Activated T-helper 2 cell treated with anti-CD3 and anti-CD28 coated beads, Interferon-gamma antibody, Interleukin-2, Interleukin-4, amounts not matched to agents 10 μg/mL and 5 μg/mL and 100 μg/mL, durations not matched to agents 14 hours and 24 hours and 36 hours (primary cell): ENCODE measurements at places on chromosomes 6 and 20.

GRCh38 chr6:43699564-43700186 is 12.1 kb upstream of the MRPS18A start:
- peaks cover 18% of the 10 kb centered on the region for H3K27me3 ChIP-seq
- H3K4me1 ChIP-seq = peaks cover 1% of the 10 kb centered on the region
- DNase-seq = no peak
- H3K27ac ChIP-seq = no peak overlapping the region
- no peaks in the 10 kb centered on the region for H3K36me3 ChIP-seq

GRCh38 chr20:63518946-63519667 is 1.5 kb upstream of the PPDPF start:
- H3K4me1 ChIP-seq = peaks cover 6% of the 10 kb centered on the region
- no peak for DNase-seq
- peaks cover 13% of the 10 kb centered on the region for H3K27me3 ChIP-seq
- H3K27ac ChIP-seq = peak overlapping the region; percentile 63

- no peak overlapping the region for H3K27ac ChIP-seq
- no peak overlapping the region for H3K4me3 ChIP-seq
- H3K36me3 ChIP-seq = no peaks in the 10 kb centered on the region
- no peak for DNase-seq
These were observed 157.7 kb downstream of the GJA1 start for GRCh38 chr6:121593011-121593641.

DNA sequence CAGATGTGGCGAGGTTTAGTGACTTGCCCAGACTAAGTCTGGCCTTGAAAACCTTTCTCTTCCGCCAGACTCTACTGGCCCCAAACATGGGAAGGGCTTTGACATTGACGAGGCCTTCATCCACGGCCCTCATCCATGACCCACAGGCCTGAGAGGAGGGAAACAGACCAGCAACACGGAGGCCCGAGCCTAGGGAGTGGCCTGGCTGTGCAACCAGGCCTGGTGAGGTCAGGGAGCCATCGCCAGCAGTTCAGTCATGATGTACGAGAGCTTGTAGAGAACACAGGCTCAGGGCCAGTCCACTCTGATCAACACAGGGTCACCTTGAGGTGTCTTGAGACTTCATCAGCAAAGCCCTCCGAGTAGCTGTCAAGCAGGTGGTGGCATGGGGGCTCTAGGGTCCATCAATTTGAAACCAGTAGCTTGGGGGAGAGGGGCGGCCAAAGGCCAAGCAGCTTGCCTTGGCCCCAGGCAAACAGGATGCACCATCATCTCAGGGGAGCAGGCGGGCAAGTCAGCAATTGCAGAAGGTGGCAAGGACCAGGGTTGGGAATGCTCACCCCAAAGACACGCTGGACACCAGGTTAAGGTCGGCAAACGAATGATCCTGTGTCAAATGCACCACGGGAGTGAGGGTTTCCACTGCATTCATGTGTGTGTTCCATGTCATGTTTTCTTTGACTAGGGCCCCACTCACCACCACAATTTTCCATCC is 36.1 kb downstream of the GFOD1 start:
- H3K4me3 ChIP-seq = no peak overlapping the region
- no peak for DNase-seq
- H3K36me3 ChIP-seq = peaks cover 15% of the 10 kb centered on the region
- peaks cover 40% of the 10 kb centered on the region for H3K4me1 ChIP-seq

DNA sequence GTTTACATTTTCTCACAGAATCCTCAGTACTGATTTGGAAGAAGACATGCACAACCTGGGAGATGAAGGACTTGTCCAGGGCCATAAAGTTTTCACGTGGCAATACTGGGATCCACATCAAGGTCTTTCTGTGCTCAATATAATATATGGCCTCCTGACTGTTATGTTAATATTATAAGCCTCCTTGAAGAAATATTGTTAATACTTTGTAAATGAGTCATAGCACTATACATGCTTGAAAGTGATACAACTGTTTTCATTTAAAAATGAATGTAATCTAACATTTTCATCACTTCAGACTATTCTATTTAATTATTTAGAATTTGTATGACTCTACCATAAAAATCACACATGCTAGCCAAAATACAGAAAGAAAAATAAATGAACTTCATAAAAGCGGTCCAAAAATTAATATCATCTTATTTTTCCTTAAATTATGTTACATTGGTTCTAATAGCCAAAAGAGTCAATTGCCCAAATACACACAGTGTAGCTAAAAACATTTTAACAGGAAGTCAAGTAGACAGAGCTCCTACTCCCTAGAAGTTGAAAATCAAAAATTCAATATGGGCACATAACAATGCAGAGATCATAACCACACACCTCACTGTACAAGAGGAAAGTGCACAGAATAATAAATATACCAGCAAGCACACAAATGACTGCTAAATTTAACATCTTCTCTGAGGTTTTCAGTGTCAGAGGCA is 188.0 kb upstream of the HDDC2 start:
- H3K4me1 ChIP-seq = no peaks in the 10 kb centered on the region
- peaks cover 3% of the 10 kb centered on the region for H3K27me3 ChIP-seq
- no peak overlapping the region for H3K4me3 ChIP-seq
- no peak for DNase-seq

DNA sequence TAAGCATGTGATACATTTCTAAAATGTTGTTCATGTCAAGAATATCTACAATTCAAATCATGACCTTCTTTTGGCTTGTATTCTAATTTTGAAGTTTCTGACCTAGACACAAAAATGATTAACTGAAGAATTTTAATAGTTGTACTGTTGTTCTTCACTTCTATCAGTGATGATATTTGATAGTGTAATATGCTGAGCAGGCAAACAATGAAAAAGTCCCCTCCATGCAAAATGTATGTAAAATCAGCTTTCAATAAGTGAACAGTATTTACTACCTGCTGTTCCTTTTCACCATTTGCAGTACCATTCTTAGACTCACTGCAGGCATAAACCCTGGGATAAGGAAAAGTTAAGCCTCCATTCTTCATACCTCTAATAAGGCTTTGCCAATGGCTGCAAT is 201.5 kb downstream of the LAMA2 start:
- H3K4me1 ChIP-seq = no peaks in the 10 kb centered on the region
- H3K4me3 ChIP-seq = no peak overlapping the region
- H3K36me3 ChIP-seq = no peaks in the 10 kb centered on the region
- no peak overlapping the region for H3K27ac ChIP-seq
- no peak for DNase-seq

- no peaks in the 10 kb centered on the region for H3K27me3 ChIP-seq
- H3K4me1 ChIP-seq = no peaks in the 10 kb centered on the region
- H3K4me3 ChIP-seq = no peak overlapping the region
- no peak overlapping the region for H3K27ac ChIP-seq
- no peaks in the 10 kb centered on the region for H3K36me3 ChIP-seq
- no peak for DNase-seq
These were observed 516.8 kb upstream of the MARCKS start for GRCh38 chr6:113340371-113340770.

GRCh38 chr6:89122625-89123024 is 4.8 kb upstream of the SRSF12 start:
- no peak overlapping the region for H3K27ac ChIP-seq
- H3K4me3 ChIP-seq = no peak overlapping the region
- H3K4me1 ChIP-seq = peaks cover 1% of the 10 kb centered on the region

DNA sequence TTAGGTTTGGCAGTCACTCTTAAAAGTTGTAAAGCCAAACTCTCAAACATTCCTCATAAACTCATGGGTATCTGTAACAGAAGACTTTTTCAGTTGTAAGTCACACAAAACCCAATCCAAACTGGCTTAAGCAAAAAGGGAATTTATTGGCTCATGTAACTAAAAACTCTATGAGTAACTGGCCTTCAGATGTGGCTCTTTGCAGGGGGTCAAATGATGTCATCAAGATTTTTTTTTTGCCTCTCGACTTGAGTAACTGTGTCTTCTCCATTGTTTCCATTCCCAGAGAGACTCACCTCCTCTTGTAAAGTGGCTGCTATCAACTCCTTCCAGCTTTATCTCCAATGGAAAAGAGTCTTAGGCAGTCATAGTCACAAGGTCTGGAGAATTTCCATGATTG is 645.0 kb downstream of the DHX35 start:
- H3K4me3 ChIP-seq = no peak overlapping the region
- no peaks in the 10 kb centered on the region for H3K27me3 ChIP-seq
- H3K4me1 ChIP-seq = no peaks in the 10 kb centered on the region
- DNase-seq = no peak

GRCh38 chr6:141744971-141745370 is 387.8 kb upstream of the GJE1 start:
- no peaks in the 10 kb centered on the region for H3K36me3 ChIP-seq
- H3K27ac ChIP-seq = no peak overlapping the region

DNA sequence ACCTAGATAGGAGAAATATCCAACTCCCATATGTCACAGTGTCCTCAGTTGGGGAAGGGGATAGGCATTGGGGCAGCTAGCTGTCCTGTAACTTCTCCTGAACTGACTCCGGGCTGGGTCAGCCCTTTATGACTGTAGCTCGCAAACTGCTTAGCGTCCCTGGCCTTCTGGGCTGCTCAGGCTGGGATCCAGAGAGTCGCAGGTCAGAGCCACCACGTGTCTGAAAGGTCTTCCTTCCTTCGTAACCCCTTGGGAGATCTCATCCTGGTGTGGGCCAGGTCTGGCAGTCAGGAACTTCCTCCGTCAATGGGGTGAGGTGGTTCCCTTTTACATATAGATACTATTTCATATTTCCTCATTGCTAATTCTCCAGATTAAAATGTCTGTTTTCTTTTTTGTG is 28.8 kb upstream of the HINT3 start:
- H3K36me3 ChIP-seq = peaks cover 73% of the 10 kb centered on the region
- H3K27ac ChIP-seq = no peak overlapping the region
- H3K4me3 ChIP-seq = no peak overlapping the region

- H3K27me3 ChIP-seq = peaks cover 54% of the 10 kb centered on the region
- no peak overlapping the region for H3K4me3 ChIP-seq
- no peaks in the 10 kb centered on the region for H3K36me3 ChIP-seq
- no peak overlapping the region for H3K27ac ChIP-seq
- no peak for DNase-seq
These were observed 61.0 kb downstream of the FAM50B start for GRCh38 chr6:3910106-3910663.

GRCh38 chr6:35087361-35088280 is 53.5 kb downstream of the TCP11 start:
- no peak overlapping the region for H3K4me3 ChIP-seq
- no peaks in the 10 kb centered on the region for H3K36me3 ChIP-seq
- no peaks in the 10 kb centered on the region for H3K27me3 ChIP-seq
- no peaks in the 10 kb centered on the region for H3K4me1 ChIP-seq
- no peak for DNase-seq

DNA sequence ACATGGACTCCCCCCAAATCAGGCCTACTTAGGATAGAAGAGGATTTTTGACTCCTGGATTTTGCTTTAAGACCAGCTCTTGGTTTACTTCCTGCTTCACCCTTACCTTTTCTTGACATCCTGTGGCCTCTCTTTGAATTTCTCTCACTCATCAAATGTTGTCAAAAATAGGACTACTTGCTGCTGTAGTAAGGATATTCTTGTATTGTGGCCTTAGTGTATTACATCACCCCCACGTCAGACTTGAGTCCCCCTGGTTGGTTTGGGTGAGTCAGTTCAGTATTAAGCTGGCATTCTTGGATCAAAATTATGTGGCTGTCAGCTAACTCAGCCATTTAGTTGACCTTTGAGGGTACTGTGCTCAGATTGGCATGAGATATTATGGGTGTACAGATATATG is 1.1 kb downstream of the TPX2 start:
- peaks cover 13% of the 10 kb centered on the region for H3K36me3 ChIP-seq
- DNase-seq = no peak
- H3K4me3 ChIP-seq = no peak overlapping the region
- H3K27ac ChIP-seq = no peak overlapping the region
- H3K4me1 ChIP-seq = peaks cover 4% of the 10 kb centered on the region
- H3K27me3 ChIP-seq = no peaks in the 10 kb centered on the region

DNA sequence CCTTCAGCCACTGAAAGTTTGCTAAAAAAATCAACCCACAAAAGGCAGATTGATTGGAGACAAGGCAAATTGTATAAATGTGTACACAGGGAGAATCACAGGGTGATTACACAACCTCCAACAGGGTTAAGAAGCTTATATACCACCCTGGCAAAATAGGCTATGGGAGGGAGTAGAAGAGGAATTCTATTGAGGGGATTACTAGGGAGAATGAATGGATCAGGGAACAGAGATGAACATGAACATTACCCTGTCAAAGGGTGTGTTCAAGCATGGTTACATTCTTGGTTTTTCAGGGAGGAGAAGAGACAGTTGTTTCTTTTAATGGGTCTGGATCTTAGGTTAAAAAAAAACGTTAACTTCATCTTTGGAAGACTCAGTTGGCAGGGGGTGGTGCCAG is 5.1 kb upstream of the MRS2 start:
- H3K27ac ChIP-seq = no peak overlapping the region
- no peaks in the 10 kb centered on the region for H3K36me3 ChIP-seq
- DNase-seq = no peak
- H3K27me3 ChIP-seq = peaks cover 32% of the 10 kb centered on the region
- no peak overlapping the region for H3K4me3 ChIP-seq

DNA sequence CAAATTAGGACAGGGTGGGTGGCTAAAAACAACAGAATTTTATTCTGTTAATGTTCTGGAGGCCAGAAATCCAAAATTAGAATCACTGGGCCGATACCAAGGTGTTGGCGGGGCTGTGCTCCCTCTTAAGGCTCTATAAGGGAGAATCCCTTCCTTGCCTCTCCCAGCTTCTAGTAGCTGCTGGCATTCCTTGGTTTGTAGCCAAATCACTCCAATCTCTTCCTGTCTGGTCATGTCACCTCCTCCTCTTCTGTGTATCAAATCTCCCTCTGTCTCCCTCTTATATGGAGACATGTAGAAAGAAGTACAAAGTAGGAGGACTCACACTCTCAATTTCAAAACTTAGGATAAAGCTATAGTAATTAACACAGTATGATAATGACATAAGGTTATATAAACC is 102.9 kb upstream of the SIRPA start:
- DNase-seq = no peak
- H3K4me1 ChIP-seq = no peaks in the 10 kb centered on the region
- H3K27ac ChIP-seq = no peak overlapping the region
- H3K27me3 ChIP-seq = peaks cover 34% of the 10 kb centered on the region
- H3K4me3 ChIP-seq = no peak overlapping the region

- no peak overlapping the region for H3K4me3 ChIP-seq
- H3K36me3 ChIP-seq = peaks cover 69% of the 10 kb centered on the region
- no peak overlapping the region for H3K27ac ChIP-seq
- no peak for DNase-seq
- H3K4me1 ChIP-seq = peaks cover 14% of the 10 kb centered on the region
- no peaks in the 10 kb centered on the region for H3K27me3 ChIP-seq
These were observed 16.9 kb downstream of the SERINC1 start for GRCh38 chr6:122454673-122455072.

DNA sequence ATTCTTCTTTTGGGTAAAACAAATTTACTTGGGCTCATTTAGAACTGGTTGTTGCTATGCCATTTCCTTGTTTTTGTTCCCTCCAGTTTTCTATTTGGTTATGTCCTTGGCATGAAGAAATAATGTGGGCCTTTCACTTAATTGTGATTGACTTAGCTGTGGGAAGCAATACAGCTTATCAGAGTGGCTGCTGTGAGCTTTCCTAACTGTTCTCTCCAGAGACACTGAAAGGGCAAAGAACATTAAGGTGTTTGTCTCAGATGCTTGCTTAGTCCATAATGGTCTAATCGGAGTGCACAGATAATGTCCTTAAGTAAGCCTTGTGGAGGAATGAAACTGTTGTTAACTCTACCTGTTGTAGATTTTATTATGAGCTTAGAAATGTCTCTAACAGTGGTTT is 56.6 kb downstream of the SH3BGRL2 start:
- DNase-seq = no peak
- no peaks in the 10 kb centered on the region for H3K4me1 ChIP-seq
- H3K27me3 ChIP-seq = peaks cover 2% of the 10 kb centered on the region
- no peak overlapping the region for H3K4me3 ChIP-seq

- peaks cover 12% of the 10 kb centered on the region for H3K27me3 ChIP-seq
- no peaks in the 10 kb centered on the region for H3K4me1 ChIP-seq
- no peaks in the 10 kb centered on the region for H3K36me3 ChIP-seq
- no peak overlapping the region for H3K4me3 ChIP-seq
- no peak for DNase-seq
These were observed 85.3 kb upstream of the SLC22A23 start for GRCh38 chr6:3542032-3542640.
